ENCODE measurements at places on chromosomes 1 and 21.

DNA sequence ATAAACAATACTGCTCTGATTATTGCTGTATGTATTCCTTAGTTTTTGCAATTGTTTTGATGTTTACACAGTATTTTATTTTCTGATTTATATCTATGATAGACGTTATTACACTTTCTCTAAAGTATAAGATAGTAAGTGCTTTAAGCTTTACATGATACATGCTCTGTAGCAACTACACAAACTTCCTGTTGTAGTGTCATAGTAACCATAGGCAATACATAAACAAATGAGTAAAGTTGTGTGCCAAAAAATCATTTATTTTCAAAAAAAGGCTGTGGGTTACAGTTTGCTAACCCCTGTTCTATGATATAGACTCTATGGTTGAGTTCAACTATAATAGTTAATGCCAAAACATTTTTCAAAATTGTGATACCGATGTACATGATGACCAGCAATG is 1156.4 kb downstream of the AMY1C start:
- no peak for DNase-seq

DNA sequence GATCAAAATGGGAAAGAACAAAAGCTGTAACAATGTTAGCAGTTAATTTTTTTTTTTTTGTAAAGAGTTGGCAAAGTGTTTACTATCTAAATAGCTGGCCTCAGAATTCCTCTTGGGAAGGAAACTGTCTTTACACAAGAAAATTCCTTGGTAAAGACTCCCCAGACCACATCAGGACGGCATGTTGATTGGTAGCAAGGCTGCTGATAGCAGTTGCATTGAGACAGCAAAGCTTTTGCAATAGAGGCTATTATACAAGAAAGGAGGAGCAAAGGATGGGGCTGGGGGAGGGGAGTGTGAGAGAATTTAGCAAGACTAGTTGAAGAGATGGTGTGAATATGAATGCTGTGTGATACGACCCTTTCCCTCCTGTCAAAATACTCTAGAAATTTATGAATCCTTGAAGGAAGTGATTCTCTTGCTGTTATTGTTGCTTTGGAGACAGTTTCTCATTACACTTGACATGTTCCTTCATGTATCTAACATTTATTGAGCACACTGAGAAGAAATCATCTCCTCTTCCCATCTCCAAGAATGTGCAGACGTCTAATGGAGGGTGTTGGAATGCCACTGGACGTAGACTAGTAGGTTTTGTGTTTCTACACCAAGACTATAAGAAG is 355.6 kb downstream of the SIPA1L2 start:
- no peak for DNase-seq

DNA sequence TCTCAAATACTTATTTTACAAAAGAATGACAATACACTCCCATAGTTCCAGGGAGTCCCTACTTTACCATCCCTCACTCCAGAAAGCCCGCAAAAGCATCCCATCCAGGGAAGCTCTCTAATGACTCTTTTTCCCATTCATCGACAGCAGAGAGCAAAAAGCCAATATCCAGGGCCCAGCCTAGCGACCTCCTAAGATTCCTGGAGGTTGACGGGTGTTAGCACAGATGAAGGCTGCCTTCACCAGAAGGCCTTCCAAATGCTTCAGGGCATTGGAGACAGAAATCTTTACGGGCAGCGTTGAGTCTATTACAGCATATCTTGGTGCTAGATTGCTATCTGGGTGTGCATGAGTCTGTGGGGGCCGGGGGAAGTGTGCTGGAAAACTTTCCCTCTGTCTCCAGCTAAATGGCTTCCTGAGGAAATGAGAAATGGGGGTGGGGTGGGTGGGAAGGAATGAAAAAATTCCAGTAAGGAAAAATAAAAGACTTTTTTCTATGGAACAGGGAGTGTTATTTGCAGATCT is 136.6 kb downstream of the PROX1 start:
- no peak for DNase-seq

GRCh38 chr1:160047111-160047991 is 15.6 kb upstream of the PIGM start:
- DNase-seq: no peak

DNA sequence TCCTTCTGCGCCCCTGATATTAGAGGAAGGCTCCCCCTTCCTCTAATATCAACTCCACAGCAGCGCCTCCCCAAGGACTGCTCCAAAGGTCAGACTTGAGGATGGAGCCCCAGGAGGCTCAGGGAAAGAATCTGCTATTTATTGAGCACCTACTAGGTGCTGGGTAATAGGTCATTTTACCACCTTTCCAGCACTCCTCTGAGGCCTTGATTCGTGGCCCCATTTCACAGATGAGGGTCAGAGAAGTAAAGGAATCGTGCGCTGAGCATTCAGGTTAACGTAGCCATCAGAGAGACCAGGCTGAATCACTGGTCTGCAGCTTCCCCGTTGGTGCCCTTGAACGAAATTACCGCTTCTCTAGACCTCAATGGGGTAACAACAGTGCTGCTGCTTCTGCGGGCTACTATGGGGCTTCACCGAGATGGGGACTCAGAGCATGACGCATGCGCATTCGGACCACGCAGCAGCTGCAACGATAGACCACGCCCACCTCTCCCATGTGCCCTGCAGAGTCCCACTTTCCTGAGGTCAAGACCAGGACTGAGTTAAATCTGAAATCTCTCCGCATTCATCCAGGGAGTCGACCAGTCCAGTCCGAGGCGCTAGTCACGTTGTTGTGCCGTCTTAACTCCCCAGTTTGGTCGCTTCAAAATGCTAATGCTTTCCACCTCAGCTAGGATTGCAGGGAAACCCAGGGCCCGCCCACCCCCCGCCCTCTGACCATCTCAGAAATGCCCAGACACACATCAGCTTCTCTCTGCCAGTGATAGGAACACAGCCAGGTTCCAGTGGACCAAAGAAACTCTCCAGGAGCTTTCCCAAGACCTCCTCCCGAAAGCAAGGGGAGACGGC is 12.9 kb downstream of the CAMK2N1 start:
- DNase-seq: no peak

Measured in urothelium cell line (cell line).